ENCODE measurements at places on chromosomes 5 and 9.

DNA sequence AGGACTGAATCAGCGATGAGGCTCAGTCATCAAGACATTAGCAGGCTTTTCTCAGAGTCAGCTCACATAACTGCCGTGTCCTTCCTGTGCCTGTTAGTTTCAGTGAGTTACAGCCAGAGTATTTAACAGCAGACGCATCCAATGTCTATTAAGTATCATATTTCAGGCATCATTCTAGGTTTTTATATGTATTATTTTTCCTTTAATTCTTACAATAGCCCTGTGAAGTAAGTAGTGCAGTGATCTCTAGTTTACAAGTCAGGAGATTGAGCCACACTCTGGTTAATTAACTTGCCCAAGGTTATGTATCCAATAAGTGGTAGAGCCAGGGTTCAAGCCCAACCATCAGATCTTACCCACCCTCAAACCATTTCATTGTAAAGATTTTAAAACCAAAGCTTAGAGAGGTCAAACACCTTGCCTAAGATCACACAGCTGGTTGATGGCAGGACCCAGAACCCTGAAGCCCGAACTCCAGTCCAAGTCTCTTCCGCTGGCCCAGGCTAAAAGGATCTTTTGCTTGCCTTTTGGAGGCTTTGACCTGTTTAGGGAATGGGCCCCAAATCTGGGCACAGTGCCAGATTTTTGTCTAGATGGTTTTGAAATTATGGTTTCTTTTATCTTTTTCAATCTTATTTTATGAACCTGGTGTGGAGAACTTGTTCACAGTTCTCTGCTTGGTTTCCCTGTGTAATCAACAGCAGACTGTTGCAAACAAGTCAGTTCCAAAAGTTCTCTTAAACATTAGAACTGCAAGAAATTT, 261.2 kb upstream of the CLINT1 start:
- no peak for DNase-seq

- DNase-seq: no peak
These were observed at the start of gene C5 for GRCh38 chr9:121050128-121050988. C5 (minus strand) TSS chr9:121050275; CDS start chr9:121050246, 29 bp downstream.

GRCh38 chr9:21831841-21832509, 29.5 kb downstream of the MTAP start:
- DNase-seq: no peak

- no peak for DNase-seq
These were observed 351.9 kb upstream of the IRX2 start for GRCh38 chr5:3103262-3103811.

- no peak for DNase-seq
These were observed 140.5 kb upstream of the COL5A1 start for GRCh38 chr9:134500931-134501760.

DNA sequence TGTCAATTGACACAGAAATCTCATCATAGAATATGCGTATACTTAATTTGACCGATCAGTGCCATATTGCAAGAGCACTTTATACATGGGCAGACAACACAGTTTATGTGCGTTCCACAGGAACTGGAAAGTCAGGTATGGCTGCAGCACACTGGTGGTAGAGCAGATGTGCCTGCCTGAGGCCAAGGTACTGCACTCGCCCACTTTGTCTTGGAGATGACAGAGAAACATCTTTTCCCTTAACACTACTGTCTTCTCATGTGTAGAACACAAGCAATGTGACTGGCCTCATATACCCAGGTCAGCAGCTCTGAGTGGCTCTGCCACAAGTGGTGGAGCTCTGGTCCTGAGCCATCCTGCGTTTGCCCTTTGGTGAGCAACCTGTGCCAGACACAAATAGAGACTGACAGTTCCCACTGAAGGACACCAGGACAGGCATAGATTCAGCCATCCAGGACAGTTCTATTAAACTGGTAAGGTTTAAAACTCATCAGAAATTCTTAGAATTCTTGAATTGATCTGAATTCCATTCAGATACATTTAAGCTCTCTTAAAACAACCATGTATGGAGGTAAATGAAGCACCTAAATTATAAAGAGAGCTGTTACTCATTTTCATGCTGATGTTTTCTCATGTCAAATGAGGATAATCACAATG, 21.0 kb upstream of the PPP2CA start:
- no peak for DNase-seq

GRCh38 chr9:7816021-7816420, 16.4 kb upstream of the DMAC1 start:
- no peak for DNase-seq

DNA sequence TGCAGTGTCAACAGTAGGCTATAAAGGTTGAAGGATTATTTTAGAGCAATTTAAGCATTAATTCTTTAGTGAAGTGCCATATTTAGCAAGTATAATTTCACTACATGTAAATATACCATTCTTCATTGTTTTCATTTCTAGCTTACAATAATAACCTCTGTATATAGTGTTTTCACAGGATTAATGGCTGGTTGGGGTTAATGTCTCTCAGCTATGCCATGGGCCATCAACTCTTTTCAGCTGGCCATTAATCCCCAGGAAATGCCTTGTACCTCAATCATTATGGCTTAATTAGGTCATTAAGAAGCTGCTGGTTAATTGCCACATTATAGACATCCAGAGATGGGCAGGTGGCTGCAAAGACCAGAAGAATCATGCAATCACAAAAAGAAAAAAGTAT, 715.1 kb downstream of the MAT2B start:
- DNase-seq: no peak

DNA sequence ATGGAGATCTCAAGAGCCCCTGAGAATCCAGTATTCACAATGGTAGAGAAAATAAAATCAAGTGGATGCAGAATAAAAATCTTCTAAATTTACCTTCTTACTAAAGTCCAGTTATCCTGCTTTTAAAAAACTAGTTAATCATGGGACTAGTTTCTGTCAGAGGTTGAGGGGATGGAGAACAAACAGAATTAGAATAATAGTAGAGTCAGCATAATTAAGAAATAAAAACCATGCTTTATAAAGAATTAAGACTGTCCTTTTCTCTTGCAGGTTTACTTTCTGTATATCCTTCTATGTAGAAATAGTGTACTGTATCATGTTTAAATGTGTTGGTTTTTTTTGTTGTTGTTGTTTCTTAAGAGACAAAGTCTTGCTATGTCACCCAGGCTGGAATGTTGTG, 23.0 kb downstream of the ACOT12 start:
- DNase-seq: no peak

DNA sequence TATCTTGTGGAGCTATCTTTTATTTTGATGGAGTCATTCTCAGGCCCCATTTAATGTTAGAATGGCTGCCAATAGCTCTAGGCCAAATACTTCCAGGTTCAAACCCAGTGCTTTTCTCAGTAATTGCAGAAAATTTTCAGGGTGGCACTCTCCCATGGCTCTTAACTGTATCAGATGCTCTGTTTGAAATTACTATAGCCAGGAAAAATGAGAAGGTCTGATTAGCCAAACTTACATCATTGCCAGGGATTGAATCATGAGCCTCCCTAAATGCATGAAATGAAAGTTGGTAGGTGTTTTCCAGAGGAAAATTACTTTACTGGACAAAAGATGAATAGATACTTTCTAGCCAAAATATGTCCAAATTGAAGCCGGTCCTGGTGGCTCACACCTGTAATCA, 404.8 kb downstream of the MAT2B start:
- DNase-seq: no peak

GRCh38 chr5:152978141-152978835, 512.2 kb upstream of the GRIA1 start:
- DNase-seq: no peak
